ENCODE measurements at places on chromosomes 4 and X.

- DNase-seq, result no peak
Measured at GRCh38 chrX:141969706-141970105, 66.0 kb downstream of the MAGEC1 start.

DNA sequence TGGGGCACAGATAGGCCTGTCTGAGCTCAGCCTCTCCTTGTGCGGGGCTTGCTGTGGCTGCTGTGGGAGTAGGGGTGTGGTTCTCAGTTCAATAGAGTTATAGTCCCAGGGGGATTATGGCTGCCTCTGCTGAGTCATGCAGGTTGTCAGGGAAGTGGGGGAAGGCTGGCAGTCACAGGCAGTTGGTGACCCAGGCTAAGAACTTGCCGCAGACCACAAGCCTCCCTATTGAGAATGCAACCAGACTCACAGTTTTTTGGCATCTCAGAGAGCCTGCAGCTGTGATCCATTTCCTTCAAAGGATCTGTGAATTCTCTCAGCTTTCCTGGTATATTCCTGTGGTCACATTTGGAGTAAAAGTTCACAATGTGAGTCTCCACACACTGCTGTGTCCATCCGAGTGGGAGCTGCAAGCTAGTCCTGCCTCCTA is 364.9 kb downstream of the ZNF674 start:
- DNase-seq, result no peak

DNA sequence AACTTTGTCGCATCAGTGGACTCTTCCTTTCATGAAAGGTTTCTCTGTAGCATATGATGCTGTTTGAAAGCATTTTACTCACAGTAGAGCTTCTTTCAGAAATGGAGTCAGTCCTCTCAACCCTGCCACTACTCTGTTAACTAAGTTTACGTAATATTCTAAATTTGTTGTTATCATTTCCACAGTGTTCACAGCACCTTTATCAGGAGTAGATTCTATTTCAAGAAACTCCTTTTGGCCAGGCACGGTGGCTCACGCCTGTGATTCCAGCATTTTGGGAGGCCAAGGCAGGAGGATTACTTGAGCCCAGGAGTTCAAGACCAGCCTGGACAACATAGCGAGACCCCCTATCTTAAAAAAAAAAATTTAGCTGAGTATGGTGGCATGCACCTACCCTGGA is 90.0 kb downstream of the KDM6A start:
- DNase-seq, result no peak

DNA sequence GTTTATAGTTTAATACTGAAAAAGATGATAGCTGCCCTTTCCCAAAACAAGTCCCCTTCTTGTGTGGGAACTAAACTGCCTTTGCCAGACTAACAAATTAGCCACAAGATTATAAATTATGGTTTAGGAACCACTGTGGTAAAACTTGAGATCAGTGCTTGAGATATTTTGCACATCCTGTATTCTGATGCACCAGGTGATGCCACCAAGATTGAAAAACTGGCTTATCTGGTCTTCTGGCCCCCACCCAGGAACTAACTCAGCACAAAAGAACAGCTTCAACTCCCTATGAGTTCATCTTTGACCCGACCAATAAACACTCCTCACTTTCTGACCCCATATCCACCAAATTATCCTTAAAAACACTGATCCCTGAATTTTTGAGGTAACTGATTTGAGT is 36.7 kb upstream of the EFNB1 start:
- DNase-seq, result no peak
